ENCODE measurements at places on chromosomes 3 and 15. TPM values are rescaled to one million over a fixed set of nuclear protein-coding genes. Genes with fewer than 3 reads are reported as not detected.

The EOMES gene
- 0.62 TPM for total RNA-seq

The RETNLB gene
- not detected for total RNA-seq

The STX19 gene
- not detected for total RNA-seq

The SNTN gene
- total RNA-seq: 5.4 TPM

The PLCL2 gene
- total RNA-seq: 63.0 TPM

The DPPA2 gene
- total RNA-seq: not detected

The NISCH gene
- 135 TPM for total RNA-seq

The PARP9 gene
- 49.0 TPM for total RNA-seq

DNA sequence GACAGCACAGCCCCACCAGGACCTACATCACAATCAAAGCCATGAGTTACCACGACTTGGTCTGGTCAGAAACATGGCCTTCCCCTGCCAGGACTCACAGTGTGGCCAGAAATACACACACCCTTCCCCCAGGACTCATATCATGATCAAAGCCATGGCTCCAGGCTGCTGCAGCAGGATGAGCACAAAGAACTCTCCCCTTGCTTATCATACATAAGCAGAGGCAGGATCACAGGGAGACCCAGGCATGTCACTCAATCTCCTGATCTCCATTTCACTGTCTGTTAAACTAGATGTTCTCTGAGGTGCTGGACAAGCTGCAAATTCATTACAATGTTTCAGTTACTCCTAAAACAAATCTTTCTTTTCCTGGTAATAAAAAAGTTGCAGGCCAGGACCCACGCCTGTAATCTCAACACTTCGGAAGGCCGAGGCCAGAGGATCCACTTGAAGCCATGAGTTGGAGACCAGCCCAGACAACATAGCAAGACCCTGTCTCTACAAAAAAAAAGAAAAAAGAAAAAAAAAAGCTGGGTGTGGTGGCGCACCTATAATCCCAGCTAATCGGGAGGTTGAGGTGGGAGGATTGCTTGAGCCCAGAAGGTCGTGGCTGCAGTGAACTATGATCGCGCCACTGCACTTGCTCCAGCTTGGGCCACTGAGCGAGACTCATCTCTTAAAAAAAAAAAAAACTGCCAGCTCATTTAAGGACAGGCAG is 1.2 kb downstream of the PFKFB4 start:
- DNase-seq: no peak

DNA sequence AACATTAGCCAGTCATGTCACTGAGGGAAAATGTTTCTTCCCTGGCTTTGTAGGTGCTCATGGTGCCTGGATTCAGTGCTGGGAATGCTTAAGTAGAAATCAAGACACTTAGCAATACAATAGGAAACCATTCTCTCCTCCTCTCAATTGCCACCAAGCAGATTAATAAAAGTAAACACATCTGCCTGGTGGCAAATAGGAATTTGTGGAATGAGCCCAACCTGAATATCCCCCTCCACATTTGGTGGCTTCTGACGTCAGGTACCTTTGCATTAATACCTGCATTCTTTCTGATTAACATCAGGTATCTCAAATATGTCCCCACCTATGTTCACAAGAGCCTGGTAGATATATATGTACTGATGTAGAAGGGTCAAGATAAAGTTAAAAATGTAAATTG is 42.7 kb downstream of the PPP2R3A start:
- no peak for DNase-seq

DNA sequence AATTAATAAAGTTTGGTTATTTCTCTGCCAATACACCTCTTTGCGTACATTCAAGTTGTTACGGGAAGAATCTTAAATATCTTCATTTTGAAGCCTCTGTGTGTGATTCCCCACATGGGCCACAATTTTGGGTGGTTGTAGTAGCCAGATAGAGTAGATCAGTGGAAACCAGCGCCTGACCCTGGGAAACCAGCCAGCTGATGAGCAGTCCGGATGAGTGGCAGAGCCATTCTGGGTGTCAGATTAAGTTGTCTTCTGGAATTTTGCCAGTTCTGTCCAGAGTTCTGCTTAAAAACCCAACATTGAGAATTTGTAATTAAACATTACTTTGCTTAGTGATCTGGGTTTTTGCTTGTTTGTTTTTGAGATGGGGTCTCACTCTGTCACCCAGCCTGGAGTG is 49.7 kb downstream of the MRPS25 start:
- no peak for DNase-seq

GRCh38 chr3:153252963-153253362 is 90.9 kb downstream of the RAP2B start:
- no peak for DNase-seq

DNA sequence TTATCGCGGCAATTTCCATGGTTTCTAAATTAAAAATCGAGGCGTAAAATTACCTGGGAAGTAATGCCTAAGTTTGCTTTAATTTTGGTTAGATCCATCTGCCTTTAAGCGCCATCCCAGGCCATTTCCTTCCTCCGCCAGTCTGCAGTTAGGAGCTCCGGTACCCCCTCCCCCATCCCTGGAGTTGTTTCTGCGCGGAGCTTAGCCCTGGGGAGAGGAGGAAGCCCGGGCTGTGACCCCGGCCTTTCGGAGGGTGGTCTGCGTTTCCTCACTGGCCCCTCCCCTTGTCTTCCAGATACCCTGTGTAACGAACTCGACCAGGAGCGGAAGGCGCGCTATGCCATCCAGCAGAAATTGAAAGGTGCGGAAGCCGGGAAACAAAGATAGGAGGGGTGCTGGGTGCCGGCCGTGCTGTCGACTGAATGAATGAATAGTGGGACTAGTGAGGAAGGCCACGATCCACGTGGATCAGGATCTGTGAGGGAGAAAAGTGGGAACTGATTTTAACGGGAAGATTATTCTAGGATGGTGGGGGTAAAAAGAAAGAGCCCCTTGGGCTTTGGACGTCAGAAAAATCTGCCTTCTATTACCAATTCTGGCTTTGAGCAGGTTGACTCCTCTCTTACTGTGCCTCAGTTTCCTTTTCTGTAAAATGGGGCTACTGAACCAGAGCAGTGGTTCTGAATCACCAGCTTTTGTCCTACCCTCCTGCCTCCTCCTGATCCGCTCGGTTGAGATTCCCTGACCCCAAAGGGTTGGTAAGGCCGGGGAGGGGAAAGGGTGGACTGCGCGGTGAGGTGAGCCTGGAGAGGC is 6.7 kb downstream of the RNU6-1 start:
- DNase-seq: no peak

Data from uterus (tissue), 4 donors.